Fibroblast of gingiva (primary cell): ENCODE measurements at places on chromosomes 6 and 20.

- DNase-seq = no peak
These were observed 681.0 kb downstream of the C6orf118 start for GRCh38 chr6:164628302-164628931.

DNA sequence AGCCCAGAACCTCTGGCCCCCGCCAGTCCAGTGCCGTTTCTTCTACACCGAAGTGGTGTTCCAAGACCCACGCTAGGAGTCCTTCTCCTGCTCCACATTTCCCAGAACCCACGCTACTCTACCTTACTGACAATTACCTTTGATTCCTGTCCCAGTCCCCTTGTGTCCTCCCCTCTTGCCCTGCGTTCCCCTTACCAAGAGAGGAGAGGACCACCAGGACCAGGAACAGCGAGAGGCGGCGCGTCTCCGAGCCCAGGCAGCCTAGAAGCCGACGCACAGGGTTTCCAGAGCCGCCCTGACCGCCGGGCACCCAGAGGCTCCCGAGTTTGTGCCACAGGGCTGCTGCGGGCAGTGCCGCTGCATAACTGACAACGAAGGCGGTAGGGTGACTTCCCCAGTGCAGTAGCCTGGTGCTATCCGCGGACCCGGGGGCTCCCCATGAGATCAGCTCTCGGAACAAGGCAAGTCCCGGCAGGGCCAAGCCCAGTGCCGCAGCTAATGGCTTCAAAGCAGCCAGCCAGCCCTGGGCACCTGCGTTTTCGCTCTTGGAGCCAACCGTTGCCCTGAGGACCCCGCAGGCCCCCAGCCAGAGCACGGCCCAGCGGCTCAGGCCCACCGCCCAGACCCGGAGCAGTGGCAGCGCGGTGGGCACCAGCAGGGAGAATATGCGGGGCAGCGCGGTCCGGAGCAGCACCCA lies 512 bp downstream of the TAP1 start:
- peak; percentile 40 for DNase-seq

DNA sequence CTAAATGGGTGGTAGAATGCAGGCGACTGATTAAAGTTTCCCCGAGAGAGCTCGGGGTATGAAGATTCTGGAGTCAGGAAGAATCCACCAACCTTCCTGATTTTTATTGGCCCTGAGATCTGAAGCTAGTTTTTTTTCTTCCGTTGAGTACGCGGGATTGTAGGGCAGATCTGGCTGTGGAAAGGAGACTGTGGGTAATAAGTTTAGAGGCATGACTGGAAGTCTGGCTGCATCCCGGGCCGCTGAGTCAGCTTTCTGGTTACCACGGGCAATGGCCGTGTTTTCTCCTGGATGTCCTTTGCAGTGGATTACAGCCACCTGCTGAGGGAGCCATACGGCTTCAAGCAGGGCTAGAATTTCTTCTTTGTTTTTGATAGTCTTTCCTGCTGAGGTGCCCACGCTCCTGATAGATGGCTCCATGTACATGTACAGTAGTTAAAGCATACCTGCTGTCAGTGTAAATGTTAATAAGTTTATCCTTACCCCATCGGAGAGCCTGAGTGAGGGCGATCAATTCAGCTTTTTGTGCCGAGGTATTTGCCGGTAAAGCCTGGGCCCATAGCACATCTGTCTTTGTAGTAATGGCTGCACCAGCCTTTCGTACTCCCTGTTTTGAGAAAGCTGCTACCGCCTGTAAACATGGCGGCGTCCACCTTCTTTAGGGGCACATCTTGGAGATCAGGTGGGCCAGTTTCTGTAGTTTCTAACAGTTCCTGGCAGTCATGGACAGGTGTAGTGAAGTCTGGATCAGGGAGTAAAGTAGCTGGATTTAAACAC lies 154.0 kb downstream of the TRIM27 start:
- peak; percentile 26 for DNase-seq

DNA sequence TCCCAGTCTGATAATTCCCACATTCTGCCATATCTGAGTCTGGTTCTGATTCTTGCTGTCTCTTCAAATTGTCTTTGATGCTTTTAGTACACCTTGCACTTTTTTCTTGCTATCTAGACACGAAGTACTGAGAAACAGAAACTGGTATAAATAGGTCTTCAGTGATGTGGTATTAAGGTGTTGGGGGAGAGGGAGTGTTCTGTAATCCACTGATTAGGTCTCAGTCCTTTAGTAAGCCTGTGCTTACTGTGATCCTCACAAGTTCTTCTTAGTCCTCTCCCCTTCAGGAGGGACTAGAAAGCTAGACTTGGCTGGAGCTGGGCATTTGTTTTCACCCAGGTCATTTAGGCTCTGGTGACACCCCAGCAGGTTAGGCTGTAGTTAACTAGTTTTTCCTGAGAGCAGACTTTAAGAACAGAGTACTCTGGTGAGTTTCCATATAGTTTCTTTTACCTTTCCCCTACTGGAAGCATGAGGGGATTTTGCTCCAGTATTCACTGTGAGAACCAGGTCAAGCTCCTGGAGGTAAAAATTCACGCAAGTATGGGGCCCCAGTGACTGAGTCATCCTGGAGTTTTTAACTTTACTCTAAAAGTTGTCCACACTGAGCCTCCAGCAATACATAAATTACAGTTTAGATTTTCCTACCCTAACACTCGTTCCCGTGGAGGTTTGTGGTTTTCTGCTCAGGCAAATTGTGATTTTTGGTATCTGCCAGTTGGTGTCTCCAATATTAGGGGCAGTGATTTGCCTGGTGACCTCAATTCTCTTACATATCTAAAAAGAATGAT lies 154.6 kb downstream of the CDKAL1 start:
- peak; percentile 21 for DNase-seq

DNA sequence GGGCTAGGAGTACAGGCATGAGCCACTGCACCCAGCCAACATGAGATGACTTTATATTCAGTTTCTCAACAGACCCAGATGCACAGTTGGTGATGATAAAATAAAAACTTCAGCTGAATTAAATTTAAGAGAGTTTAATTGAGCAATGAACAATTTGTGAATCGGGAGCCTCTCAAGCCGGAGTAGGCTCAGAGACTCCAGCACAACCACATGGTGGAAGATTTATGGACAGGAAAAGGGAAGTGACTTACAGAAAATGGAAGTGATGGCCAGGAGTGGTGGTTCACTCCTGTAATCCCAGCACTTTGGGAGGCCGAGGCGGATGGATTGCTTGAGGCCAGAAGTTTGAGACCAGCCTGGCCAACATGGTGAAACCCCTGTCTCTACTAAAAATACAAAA lies 10.4 kb upstream of the BCAS4 start:
- DNase-seq = no peak

DNA sequence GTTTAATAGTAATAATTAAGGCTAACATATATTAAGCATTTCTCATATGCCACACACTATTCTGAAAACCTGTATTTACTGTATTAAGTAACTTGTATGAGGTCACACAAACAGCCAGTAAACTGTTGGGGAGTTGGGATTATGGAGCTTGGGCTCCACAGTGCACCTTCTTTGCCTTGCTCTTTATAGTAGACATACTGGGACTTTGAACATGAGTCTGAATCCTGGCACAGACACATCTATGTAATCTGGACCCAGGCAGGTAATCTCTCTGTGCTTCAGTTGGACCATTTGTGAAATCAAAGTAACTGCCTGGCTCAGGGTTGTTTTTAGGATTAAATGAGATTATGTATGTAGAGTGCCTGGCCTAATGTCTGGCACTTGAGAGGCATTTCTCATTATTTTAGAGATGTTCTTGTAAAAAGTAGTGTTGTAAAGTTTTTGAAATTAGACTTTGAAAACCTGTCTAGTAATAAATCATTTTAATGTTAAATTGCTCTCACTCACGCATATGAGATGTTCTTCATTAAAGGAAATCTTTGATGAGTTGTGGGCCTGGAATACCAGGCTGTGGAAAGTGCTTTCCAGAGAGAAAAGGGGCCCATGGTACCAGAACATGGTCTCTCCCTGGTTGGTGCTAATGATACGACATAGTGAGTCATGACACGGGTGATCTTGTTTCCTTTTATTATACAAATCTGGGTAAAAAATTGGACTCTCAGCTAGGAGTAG lies 34.3 kb downstream of the LRRC1 start:
- DNase-seq = no peak

- no peak for DNase-seq
These were observed 8.7 kb downstream of the PLCG1 start for GRCh38 chr20:41145821-41146620.

GRCh38 chr6:87391334-87391733 lies 16.4 kb upstream of the CFAP206 start:
- peak; percentile 29 for DNase-seq

DNA sequence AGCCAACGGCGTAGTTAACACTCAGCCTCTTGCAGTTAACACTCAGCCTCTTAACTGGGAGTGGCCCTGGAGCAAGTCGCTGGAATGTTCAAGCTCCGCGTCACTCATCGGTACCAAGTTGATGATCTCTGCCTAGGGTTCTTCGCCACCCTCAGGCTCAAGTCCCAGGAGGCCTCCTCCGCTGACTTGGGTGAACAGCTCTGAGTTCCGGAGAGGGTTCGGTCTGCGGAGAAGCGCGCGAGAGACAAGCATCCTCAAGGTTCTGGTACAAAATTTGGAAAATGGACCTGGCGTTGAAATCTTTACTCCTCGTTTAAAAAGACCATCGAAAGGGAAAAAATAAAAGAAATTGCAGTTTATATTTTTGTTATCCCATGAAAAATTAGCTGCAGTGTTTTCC lies 876 bp upstream of the DSP start:
- no peak for DNase-seq

DNA sequence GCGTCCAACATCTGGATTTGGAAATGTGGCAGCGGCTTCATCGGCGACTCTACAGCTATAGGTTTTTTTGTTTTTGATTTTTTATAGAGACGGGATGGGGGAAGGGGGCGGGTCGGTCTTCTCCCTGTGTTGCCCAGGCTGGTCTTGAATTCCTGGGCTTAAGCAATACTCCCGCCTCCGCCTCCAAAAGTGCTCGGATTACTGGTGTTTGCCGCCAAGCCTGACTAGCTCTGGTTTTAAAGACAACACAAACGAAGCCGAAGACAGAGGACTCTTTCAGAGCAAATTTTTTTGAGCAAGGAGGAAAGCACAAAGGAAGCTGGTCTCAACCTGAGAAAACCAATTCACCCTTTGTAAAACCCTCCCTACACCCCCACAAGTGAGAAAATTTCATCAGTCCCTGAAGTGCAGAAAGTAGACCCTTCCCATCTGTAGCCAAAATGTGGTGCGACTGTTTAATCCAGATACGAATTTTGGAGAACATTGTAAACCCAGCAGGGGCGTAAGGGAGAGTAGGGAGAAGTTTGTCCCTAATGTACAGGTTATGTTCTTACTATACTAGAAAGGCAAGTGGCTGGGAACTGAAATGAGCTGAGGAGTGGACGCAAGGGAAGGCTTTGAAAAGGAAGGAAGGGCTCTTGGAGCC lies 185.9 kb downstream of the TRIM27 start:
- DNase-seq = no peak

GRCh38 chr6:139888681-139889122 lies 514.3 kb upstream of the CITED2 start:
- DNase-seq = no peak

- DNase-seq = peak; percentile 93
These were observed 441.4 kb downstream of the BCKDHB start for GRCh38 chr6:80547827-80548226.

GRCh38 chr6:24743265-24743943 lies 24.4 kb upstream of the C6orf62 start:
- peak; percentile 93 for DNase-seq

DNA sequence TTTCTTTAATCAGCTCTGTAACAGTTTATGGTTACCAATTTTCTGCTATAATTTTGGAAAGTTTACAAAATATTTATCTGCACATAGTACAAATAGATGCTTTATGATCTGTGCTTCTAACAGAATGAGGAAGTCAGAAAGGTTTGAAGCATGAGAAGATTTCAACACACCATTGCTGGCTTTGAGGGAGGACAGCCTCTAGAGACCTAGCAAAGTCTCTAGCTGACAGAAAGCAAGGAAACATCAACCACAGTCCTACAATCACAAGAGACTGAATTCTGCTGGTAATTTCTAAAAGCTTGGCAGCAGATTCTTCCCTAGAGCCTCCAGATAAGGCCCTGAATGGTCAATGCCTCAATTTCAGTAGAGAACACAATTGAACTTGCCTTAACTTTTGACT lies 750.8 kb upstream of the SLC35B3 start:
- no peak for DNase-seq

DNA sequence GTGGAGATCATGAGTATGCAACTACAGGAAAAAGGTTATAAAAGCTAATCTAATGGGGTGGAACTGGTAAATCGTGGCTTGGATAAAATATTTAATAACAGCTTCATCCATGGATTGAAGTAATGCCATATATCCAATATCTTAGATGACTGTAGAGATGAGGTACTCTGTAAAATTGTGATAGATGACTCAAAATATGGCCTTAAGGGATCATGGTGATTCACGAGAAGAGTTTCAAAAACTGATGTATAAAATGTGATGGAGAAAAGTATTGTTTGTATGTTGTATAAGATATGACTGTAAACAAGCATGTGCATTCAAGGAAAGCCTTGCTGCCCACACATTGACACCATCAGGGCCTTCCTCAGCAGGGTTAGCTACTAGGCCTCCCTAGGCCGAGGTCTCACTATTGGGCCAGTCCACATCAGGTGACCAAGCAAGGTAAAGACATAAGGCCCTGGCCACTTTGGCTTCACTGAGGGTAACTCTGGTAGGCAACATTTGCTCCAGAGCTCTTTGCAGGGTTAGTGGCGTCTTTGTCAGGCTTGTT lies 17.7 kb upstream of the CCN6 start:
- DNase-seq = no peak

DNA sequence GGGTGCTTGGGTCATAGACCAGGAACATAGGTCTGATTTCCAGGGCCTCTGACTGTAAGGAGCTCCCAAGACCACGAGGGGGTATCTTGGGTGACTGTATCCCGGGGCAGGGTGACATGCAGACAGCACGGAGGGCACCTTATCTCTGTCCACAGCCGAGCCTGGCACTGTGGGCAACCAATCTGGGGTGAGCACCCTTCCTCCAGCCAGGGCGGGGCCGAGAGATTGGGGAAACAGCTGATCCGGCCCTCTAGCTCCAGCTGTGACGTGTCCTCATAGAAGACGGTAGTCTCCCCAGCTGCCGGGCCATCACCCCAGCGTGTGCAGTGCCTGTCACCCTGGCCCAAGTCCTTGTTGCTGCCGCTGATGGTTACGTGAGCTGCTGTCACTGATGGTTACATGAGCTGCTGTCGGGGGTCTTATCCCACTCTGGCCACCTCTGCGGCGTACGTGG lies 139.6 kb upstream of the RNF24 start:
- DNase-seq = no peak

- peak; percentile 54 for DNase-seq
These were observed 177.2 kb upstream of the RNF24 start for GRCh38 chr20:4192378-4193068.

DNA sequence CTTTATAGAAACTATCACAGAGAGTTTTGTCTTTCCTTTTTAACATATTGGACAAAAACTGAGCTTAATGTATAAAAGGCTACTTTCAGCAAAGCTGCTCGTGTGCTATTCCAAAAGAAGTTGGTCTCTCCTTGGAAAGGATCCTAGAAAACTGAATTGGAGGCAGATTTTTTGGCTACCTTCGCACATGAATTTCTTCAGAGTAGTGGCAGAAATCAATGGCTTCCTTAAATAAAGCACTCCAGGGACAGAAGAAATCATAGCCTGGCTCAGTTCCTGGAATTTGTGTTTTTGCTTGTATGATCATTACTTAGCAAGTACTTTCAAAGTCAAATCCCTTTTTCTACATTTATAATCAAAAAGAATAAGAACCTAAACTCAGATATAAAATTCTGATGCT lies 780.3 kb downstream of the PHF3 start:
- DNase-seq = peak; percentile 73

GRCh38 chr6:44127186-44128019 lies at the start of the genes MRPL14 and TMEM63B:
TSS of gene MRPL14 (minus strand) at chr6:44127452. CDS start at chr6:44116611, 10,841 bp downstream.
TSS of gene TMEM63B (plus strand) at chr6:44127554. CDS start at chr6:44134585, 7,031 bp downstream.
- peak; percentile 85 for DNase-seq

- no peak for DNase-seq
These were observed 340.0 kb upstream of the PRDM1 start for GRCh38 chr6:105746130-105746505.
